ENCODE measurements at places on chromosomes 3 and 15.

- no peak for DNase-seq
These were observed 342.0 kb upstream of the PDZRN3 start for GRCh38 chr3:73966733-73967132.

DNA sequence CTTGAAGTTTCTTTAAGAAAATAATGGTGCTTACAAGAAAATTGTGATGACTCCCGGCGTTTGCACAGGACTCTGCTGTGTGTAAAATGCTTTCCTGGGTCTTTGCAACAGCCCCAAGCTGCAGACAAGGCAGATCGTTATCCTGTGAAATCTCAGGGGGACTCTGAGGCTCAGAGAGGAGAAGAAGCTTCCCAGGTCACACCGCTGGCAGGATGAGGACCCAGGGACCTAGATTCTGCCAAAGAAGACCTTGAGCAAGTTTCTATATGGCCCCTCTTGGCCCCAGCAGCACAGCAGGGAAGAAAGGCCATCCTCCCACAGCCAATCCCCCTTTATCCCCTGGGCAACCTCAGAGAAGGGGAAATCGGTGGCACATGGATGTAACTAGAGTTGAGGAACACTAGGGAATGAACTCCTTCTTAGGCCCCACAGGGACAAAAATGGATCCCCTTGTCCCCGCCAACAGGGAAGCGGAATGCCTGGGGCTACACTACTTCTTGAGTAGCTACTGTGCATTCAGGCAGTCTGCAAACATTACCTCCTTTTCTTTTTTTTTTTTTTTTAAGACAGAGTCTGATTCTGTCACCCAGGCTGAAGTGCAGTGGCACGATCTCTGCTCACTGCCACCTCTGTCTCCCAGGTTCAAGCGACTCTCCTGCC, 72.8 kb downstream of the CPN2 start:
- DNase-seq = no peak

- no peak for DNase-seq
These were observed 17.7 kb upstream of the PRR23E start for GRCh38 chr3:127175272-127175671.

DNA sequence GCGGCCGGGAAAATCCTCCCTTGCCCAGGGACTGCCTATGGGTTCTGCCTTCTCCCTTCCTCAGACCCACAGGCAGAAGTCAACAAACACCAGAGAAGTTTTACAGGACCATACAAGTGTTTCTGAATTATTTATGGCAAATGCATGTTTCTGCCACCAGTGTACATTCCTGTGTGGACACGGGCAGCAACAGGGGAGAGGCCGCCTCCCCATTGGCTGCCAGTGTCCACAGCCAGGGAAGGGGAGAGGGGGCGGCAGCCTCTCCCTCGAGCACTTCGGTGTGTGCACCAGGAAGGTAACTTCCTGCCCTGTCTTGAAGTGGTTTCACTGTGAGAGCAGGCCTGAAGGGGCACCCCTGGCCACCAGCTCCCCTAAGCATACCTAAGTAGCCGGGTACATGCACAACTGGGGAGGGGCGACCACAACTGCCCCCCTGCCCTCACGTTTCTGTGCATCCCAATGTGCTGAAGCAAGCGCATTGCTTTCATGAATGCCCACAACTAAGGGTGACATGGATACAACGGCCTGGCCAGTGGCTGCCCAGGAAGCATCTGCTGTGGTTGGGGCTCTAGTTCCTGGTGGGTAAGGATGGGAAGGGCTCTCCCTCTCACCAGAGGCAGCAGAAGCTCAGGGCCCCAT, 14.8 kb upstream of the SHISA5 start:
- no peak for DNase-seq

DNA sequence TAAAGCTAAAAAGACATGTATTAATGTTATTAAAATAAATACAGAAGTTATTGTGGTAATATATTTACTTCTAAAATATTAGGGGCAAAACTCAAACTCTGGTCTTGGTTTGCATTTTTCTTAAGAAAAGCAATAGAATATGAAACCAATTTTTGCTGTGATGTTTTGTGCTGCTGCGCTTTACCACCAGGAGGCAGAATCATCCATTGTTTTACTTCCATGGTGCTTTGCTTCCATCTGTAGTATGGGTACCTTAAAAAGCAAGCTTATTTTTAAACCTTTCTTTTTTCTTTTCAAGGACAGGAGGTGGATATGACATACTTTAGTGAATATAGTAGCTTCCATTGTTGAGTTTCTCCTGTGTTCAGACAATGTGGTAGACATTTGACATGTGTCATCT, 46.6 kb upstream of the MRPL3 start:
- DNase-seq = no peak

DNA sequence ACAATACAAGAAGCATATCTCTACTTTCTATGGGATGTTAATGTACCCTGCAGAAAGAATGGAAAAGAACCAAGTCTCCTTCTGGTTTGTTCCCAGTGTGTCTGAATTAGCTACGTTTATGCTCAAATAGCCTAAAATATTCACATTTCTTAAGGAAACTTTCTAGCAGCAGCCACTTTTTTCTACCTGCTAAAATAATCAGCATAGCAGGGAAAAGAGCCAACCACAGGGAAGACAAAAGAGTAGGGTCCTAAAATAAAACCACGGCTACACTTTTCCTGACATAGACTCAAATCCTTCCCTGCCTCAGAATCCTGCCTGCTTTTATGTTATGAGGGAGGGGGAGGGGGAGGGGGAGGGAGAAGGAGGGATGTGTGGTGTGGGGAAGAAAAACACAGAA, 136.7 kb downstream of the GBE1 start:
- DNase-seq = no peak

GRCh38 chr3:126257984-126258383, 77.6 kb upstream of the ALDH1L1 start:
- no peak for DNase-seq

- no peak for DNase-seq
These were observed 62.0 kb upstream of the ST3GAL6 start for GRCh38 chr3:98701071-98701675.

DNA sequence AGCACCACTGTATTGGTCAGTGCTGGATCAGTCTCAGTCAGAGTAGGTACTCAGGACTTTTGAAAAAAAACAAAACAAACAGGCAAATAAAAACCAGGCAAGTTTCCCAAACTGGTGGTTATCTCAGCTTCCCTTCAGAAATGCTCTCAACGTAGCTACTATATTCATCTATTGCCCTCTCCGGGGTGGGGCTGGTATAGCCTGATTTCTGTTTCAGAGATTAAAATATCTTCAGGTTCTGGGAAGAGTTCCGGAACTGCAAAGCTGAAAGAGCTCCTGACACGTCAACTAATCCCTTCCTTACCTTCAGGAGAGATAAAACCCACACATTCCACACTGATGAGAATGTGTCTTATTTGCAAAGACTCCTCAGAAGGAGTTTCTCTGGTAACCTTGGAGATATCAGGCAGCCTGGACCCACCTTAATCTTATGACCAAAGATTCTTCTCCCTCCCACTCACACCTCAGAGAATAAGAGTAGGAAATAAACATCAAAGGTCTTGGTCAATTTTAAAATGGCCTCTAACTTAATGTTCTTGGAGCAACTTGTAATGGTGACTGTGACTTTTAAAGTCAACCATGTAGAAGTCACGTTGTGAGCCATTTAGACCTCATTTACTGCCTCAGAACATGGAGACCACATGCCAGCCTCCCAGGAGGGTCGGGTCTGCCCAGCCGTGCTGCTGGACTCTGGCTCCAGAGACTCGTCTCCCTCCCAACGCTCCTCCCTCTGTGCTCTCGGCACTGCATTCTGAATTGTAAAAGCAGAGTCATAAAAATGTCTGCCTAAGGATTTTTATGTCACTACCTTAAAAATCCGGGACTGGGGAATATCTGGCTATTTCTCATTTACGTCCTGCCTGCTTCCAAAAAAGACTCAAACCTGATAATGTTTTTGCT, 53.8 kb downstream of the CDCP1 start:
- DNase-seq = no peak

DNA sequence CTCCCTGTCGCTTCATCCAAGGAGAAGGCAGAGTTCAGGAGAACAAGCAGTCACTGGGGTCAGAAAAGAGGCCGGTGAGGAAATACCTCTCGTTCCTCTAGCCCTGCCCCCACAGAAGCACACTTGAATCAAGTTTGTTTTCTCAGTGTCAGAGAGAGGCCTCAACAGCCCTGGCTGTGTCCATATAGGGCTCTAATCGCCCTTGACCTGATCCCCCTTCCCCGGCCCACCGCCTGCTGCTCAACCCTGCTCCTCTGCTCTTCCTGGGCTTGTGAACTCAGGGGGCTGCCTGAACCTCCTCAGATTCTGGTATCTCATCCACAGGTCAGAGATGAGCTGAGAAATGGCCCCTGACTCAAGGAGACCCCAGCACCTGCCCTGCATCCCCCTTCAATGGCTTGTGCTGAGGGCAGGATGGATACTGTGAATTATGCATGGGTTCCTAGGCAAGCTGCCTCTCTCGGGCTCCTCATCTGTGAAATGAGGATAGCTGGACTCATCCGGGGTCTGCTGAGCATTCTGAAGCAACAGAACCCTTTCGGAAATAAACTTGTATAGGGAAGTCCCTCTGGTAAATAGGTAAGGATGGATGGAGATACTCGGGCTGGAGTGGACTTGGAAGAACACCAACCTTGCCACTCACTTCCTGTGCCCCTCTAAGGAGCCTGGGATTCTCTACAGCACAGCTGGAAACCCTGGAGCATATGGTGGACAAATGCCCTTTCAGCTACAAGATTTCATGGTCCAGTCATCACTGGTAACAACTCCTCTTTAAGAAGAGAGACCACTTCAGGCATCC, 147.5 kb downstream of the STT3B start:
- DNase-seq = no peak

DNA sequence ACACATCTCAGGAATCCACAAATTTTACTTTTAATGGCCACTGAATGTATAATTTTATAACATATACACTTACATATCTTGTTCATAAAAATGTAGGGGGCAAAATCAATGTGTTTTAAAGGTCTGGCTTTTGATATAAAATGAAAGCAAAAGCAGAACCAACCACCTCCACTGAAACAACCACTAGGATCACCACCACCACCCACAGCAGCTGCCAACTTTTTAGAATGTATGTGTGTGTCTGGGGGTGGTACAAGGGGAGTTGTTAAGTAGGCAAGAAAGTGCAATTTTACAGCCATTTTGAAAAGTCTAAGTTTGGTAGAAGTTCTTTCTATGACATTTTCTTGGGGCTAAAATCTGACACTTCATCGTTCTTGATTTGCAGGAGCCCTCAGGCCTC, 44.0 kb downstream of the OTOL1 start:
- DNase-seq = no peak

- no peak for DNase-seq
These were observed 40.4 kb downstream of the TM2D3 start for GRCh38 chr15:101611580-101612299.

DNA sequence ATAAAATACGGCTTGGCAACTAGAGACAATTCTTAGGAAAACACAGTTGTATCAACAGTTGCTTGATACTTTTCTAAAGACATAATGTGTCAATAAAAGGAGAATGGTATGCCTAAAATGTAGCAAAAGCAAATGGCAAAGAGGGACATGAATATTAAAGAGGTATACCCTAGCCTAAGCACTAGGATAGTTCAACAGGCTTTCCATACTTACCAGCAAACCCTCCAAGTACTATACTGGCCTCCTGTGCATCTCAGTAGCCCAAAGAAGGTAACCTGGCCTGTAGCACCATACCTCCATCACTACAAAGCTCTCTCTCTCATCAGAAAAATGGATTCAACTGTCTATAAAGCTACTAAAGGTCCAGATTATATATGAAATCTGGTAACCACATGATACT, 7.5 kb downstream of the SETD2 start:
- no peak for DNase-seq

GRCh38 chr3:188402229-188402628, 248.3 kb downstream of the LPP start:
- DNase-seq = no peak

GRCh38 chr3:31014317-31015040, 120.0 kb upstream of the GADL1 start:
- DNase-seq = no peak

DNA sequence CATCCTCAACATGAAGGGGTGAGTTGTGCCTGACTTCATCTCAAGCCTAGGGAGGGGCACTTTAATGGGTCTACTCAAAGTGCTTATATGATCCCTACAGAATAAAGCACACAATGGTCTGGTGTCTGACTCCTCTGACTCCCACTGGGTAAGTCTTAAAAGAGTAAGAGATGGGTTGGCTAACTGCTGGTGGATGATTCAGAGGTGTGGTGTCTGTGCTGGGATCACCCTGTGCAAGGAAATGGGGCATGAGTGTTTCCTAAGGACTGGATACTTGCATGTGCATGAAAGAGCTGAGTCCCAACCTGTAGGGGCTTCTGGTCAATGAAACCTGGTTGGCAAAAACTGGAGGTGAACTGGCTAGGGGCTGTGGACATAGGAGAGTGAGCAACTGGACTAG, 158.8 kb downstream of the IL20RB start:
- DNase-seq = no peak

DNA sequence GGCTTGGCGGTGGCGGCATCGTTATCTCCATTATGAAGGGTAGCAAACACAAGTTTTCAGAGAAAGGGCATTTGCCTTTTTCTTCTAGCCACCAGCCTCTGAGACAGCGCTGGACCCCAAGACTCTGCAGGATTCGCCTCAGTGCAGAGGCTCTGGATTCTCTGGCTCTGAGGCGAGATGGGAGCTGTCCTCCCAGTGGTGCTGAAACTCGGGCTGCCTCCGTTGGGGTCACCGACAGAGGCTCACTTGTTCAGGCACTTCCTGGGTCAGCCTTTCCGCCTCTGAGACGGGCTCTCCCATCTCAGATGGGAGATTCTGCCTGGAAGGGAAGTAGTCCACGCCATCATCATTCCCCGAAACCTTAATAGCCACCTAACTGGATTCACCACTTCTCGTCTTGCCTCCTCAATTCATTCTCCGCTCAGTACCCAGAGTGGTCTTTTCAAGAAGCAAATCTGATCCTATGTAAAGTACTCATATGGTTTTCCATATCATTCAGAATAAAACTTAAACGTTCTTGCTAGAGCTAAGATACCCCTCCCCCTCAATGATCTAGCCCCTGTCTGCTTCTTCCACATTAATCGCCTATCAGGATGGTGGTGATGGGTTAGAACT, 76.9 kb downstream of the RHCG start:
- DNase-seq = no peak

DNA sequence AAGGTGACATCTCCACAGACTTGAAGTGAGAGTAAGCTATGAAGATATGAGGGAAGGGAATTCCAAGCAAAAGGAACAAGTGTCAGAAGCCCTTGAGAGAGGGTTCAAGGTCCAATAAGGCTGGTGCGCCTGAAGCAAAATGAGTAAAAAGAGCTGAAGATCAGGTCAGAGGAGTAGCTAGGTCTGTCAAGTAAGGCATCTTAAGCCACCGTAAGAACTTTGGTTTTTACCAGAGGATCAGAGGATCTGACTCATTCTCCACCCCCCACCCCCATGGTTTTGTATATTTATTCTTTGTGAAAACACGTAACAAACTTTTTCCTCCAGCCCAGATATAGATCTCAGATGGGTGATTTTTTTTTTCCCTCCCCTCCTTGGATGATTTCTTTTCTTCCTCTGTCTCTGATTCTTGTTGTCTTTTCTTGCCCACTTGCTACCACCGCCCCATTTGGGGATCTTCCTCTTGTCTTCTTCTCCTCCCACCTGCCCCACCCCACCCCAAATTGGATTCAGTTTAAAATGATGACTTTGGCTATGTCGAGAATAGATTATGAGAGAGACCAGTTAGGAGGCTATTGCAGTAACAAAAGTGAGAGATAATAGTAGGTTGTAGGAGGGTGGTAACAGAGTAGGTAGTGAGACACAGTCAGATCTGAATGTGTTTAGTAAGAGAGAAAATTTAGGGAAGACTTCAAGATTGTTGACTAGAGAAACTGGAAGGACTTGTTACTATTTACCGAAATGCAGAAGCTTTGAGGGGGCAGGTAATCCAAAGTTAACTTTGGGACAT, 6.1 kb downstream of the TRMT10C start:
- peak; percentile 14 for DNase-seq

- no peak for DNase-seq
These were observed 8.1 kb downstream of the CISH start for GRCh38 chr3:50603261-50604109.
